ENCODE measurements at places on chromosomes 6 and 20. TPM values are rescaled to one million over a fixed set of nuclear protein-coding genes. Genes with fewer than 3 reads are reported as not detected.

PTPRT gene
- not detected for total RNA-seq

DNA sequence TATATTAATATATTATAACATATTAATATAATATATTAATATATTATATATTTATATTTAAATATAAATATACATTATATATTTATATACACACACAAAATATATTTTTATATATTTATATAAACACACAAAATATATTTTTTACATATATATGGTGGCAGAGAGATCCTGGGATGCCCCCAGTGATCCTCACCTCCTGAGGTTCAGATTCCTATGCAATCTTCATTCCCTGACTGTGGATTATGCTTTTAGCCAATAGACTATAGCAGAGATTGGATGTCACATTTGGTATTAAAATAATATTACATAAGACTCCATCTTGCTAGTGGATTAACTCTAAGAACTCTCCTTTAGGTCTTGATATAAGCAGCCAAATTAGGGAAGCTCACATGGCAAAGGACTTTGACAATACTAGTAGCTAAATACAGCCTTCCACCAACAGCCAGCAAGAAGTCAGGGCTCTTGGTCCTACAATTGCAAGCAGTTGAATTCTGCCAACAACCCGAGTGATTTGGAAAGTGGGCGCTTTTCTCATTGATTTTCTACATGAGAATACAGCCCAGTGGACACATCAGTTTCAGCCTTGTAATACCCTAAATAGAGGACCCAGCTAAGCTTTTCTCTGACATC lies 681.0 kb downstream of the C6orf118 start:
- no peak for DNase-seq

EPHA7 gene
- 0.06 TPM for total RNA-seq

LY6G6C gene
- total RNA-seq, result not detected

VSX1 gene
- not detected for total RNA-seq

GRCh38 chr6:125953502-125953875 lies 3.1 kb upstream of the HINT3 start:
- DNase-seq, result peak; percentile 22

DNA sequence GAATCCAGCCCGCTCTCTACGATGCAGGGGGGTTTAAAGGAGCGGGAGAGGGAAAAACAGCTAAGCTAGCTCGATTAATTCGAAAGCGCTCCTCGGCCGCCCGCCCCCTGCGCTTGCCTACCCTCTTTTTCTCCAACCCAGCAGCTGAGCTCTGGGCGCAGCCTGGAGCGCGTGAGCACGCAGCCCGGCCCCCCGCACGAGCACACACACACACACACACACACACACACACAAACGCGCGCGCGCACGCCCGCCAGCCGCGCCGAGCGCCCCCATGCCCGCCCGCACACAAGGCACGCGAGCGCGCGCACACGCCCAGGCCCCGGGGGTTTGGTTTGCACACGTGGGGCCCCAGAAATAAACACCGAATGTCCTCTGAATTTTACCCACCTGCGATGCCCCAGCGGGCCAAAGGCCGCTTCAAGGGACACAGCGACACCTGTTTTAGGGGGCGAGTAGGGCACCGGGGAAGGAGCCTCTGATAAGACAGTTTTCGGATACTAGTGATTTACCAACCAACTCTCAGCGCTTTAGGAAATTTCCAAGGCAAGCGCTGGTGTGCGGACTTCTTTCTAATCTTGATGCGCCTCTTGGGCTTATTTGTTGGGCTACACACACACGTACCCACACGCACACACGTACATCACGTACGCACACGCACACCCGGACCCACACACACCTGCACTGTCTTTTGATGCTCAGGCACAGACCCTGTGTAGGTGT lies 802 bp upstream of the NRN1 start:
- DNase-seq, result peak; percentile 72

- DNase-seq, result no peak
Measured at GRCh38 chr6:36266913-36267644, 2.8 kb upstream of the PNPLA1 start.

DNA sequence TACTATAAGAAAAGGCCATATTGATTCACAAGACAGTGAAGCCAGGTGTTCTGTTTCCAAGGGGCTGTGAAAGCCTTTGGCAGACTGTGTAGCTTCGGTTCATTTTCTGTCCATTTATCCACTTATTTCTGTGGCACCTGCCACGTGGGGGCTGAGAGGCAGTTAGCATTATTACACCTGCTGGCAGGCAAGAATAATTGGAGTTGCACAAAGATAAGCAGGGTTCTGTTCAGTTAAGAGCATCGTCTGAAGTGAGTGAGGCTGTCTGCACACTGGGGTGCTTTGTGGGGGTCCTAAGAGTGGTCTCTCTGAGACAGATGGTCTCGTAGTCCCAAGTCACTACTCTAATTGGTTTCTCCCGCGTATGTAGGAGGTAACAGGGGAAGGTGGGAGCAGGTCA lies 60.6 kb upstream of the CCN6 start:
- no peak for DNase-seq

DNA sequence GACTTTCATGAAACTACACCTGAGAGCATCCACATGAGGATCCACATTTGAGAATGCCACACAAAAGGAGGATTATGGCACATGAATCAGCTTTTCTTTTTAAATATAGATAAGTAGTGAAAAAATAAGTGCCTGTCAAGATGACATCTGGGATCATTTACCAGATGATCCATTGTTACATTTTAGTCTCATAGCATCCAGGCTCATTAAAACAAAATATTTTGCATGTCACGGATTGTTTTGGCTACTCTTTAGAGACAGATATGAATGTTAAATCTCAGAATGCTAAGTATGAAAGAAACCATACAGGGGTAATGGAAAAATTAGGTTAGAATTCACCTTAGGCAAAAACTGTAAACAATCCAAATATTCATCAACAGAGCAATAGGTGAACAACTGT lies 66.7 kb downstream of the MYO6 start:
- DNase-seq, result no peak

- peak; percentile 76 for DNase-seq
Measured at GRCh38 chr20:51639206-51639832, 96.8 kb upstream of the NFATC2 start.

SLC22A16 gene
- total RNA-seq, result not detected

GRCh38 chr6:36908747-36909146 lies 23.0 kb downstream of the C6orf89 start:
- DNase-seq, result no peak

XKR7 gene
- total RNA-seq, result 0.12 TPM

DNA sequence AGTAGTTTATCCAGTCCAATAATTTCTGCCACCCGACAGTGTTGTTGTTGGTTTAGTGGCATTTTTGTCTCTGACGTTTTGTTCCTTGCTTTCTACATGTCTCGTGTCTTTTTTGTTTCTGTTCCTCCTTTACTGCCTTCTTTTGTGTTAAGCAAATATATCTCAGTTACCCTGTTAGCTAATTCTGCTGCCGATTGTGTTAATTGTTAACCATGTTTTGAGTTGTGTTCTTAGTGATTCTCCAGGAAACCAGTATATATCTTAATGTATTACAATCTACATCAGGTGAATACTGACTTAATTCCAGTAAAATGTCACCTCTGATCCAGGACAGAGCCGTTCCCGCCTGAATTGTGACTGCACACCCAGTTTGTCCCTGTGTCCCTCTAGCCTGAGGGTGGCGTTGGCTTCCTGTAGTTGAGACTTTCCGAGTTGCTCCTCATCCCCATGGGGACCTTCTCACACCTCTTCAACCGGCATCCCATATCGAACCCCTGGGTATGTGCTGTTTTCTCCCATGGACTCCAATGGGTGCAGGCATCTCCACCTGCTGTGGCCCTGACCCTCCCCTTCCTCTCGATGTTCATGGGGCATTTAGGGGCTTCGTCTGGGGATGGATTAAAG lies 35.8 kb upstream of the BHLHE23 start:
- DNase-seq, result no peak

DEFB124 gene
- not detected for total RNA-seq

DNA sequence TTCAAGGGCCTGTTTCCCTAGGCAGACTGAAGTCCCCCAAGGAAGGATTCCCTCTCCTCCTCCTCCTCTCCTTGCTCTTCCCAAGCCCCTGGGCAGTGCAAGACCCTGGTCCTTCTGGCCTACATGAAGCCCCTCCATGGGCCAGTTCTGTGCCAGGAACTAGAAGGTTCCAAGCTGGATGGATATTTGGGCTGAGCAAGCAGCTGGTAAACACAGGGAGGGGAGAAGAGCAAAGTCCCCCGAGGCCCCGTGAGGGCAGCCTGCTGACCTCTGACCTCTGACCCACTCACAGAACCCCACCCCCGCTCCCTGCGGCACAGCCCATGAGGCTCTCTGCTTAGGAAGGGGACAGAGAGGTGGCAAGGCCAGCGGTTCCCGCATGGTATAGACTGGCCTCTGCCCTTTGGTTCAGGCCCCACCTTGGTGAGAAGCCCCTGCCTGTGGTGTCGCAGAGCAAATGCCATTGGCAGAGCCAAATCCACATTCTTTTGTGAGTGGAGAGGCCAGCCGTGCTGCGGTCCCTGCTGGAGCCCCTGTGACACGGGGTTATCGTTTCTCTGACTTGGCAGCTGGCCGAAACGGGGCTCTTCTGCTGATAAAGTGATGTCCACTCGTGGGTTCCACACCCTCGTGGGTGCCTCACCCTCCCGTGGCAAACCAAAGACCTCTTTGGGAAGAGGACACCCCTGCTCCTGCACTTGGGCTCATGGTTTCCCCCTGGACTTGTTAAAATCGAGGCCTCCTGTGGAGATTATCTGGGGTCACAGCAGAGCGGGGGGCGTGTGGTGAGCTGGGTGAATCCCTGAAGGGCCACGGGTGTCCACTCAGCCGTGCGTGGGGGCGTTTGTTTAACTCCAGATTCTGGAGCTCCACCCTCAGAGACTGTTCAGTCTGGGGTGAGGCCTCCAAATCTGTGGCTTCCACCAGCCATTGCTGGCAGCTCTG lies 2.1 kb upstream of the CHRNA4 start:
- no peak for DNase-seq

DNA sequence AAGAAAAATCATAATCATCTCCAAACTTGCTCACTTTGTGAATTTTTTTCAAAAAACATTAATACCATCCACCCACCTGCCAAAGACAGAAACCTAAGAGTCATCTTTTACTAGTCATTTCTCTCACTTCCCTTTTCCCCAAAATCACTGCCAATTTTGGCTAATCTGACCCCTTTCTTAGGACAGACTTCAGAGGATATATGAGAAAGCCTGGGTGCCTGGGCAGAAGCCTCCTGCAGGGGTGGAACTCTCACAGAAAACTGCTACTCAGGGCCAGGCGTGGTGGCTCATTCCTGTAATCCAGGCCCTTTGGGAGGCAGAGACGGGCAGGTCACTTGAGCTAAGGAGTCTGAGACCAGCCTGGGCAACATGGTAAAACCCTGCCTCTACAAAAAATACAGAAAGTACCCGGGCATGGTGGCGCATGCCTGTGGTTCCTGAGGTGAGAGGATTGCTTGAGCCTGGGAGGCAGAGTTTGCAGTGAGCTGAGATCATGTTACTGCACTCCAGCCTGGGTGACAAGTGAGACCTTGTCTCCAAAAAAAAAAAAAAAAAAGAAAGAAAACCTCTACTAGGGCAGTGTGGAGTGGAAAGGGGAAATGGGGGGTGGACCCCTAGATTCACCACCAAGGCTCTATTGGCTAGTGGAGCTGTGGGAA lies 3.8 kb downstream of the DEK start:
- DNase-seq, result peak; percentile 80

TUBB gene
- total RNA-seq, result 1,353 TPM

DNA sequence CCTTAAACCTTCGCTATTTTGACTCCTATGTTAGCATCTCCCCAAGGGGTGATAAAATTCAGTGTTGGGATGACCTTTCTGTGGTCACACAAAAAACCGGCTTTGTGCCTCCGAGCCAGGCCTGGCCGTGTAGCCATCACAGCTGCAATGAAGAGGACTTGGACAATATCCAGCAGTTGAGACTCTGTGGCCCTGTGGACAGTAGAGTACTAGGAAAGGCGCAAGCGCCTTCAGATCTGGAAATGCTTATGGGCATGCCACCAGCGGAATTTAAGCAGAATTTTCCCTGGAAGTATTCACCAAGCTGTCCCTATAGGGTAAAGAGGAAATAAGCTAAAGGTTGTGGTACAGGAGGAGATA lies 63.3 kb upstream of the SLC2A12 start:
- DNase-seq, result no peak

DNA sequence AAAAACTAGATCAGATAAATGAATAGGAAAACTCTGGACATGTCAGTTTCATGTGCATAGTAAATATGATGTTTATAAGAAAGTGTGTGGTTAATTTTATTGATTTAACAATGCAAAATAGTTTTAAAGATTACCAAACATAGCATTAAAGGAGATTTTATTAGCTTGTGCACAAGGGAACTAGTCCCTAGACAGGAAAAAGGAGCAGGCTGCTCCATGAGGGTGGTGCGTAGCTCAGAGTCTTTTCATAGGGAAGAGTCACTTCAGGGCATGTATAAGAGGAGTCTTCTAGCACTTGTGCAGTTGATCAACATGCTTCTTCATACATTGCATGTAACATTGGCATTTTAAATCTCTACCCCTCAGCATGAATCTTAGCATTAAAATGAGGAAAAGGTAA lies 835.8 kb downstream of the GRIK2 start:
- no peak for DNase-seq

- DNase-seq, result peak; percentile 63
Measured at GRCh38 chr6:34143884-34144580, 1.9 kb downstream of the GRM4 start.

DNA sequence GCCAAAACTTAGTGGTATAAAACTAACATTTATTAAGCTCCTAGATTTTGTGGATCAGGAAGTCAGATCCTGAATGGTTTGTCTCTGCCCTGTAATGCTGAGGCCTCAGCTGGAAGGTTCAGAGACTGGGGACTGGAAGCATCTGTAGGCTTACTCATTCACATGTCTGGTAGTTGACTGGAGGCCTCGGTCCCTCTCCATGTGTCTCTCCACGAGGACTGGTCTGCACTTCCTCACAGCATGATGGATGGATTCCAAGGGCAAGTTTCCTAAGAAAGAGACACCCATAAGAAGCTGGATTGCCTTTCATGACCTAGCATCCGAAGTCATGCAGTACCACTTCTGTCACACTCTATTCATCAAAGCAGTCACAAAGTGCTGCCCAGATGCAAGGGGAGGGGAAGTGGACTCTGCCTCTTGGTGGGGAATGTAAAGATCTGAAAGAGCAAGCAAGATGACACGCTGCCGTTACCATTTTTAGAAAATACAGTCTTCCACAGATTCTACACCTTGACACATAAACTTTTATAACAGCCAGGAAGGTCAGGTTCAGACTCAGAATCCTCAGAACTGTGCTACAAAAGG lies 17.2 kb upstream of the MDGA1 start:
- no peak for DNase-seq

- no peak for DNase-seq
Measured at GRCh38 chr6:89021629-89022028, 58.2 kb upstream of the RNGTT start.

Data from Daoy (cell line).